ENCODE measurements at places on chromosomes 6 and 20.

GRCh38 chr6:140670021-140670420, 1295.6 kb upstream of the CITED2 start:
- no peak for DNase-seq

- DNase-seq = no peak
Observed at GRCh38 chr6:20210158-20210557, 2.1 kb downstream of the MBOAT1 start.

- DNase-seq = no peak
Observed at GRCh38 chr6:67639161-67639560, 995.9 kb upstream of the ADGRB3 start.

DNA sequence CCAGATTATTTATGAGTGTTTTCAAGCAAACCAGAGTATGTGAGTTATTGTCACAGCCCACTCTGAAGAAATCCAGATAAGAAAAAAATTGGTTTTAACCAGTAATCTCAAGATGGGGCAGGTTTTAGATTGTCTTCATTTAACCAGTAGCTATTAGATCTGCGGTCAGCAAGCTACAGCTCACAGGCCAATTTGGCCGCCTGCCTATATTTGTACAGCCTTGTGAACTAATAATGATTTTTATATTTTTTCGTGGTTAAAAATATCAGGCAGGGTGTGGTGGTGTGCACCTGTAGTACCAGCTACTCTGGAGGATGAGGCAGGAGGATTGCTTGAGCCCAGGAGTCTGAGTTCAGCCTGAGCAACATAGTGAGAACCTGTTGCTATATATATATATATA, 5.0 kb downstream of the FAM209B start:
- no peak for DNase-seq

DNA sequence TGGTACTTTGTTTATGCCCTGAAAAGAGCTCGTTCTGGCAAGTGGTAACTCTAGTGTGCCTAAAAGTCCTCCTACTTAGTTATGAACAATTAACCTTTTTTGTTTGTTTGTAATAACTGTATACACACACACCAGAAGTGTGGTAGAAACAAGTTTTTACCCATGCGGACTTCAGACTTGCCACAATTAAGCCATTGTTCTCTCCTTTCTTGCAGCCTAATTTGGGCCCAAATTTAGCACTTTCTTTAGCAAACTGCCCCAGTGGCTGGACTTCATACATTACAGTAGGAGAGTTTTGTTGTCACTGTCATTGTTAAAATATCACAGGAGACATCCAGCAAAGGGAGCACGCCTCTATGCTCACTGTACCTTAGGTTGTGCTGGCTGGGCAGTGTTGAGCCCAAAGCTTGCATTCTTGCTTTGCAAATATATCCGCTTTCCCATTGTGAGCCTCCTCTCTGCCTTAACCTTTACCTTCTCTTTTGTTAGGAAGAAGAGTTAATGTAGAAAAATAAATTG, 53.0 kb downstream of the LRRC1 start:
- no peak for DNase-seq

DNA sequence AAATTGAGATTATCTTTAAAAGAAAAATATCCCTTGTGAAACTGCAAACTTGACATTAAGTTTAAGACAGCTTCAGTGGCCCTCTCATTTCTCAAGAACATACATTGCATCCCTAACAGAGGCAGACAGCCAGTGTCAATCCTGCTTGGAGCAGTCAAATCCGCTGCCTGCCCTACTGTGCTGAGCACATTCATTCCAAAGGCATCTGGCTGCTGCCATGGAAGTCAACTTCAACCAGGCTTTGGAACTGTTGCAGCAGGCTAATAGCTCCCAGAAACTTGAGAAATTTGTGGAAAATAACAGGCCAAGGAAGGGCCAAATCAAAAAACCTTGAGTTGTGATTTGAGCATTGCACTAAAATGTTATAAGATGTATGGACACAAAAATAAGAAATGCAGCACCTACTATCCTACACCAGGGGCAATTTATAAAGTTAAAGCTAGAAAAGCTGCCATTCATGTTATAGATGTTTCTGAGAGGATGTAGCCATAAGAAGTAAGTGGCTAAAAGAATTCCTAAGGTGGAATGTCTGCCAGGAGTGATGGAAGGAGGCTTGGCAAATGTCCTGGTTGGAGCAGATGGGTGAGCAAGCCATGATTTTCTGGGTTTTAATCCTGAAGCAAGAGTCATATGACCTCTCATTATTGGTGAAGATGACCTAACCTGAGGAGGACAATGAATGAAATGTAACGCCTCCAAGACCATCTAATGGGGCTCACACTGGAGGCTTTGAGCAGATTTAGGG, 31.4 kb upstream of the HAO1 start:
- no peak for DNase-seq

- no peak for DNase-seq
Observed at GRCh38 chr20:25160467-25160866, 35.0 kb upstream of the ENTPD6 start.

GRCh38 chr6:33543116-33543515, 37.0 kb downstream of the BAK1 start:
- no peak for DNase-seq

DNA sequence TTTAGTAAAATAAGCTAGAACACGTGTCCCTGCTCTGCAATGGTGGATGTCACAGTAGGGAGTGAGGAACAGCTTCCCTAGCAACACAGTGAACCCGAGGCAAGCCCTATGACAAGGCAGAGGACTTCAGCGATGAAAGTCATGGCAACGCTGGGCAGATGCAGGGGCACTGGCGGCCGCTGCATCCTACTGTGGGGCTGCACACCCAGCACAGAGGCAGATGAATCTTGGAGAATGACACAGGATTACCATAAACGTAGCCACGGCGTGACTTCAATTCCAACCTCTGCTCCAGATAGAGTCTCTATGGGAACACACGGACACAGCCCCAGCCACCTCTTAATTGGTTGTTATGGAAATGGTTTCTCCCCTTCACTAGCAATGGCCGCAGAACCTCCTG, 64.2 kb downstream of the MYLK4 start:
- no peak for DNase-seq

All from CD4-positive, alpha-beta T cell treated with Interleukin-1 beta for 1 hour (primary cell).